Cortex of kidney (tissue), 1 donor: ENCODE measurements at places on chromosomes 2 and 18.

- DNase-seq: no peak
These were observed 201.8 kb upstream of the KLHL14 start for GRCh38 chr18:32974421-32975162.

- no peak for DNase-seq
These were observed 18.7 kb upstream of the ASPRV1 start for GRCh38 chr2:69979902-69980807.

- no peak for DNase-seq
These were observed 38.2 kb downstream of the SOX11 start for GRCh38 chr2:5730386-5730785.

- DNase-seq: no peak
These were observed 95.2 kb downstream of the TTC32 start for GRCh38 chr2:19806591-19806990.

GRCh38 chr18:32802591-32803451, 30.0 kb upstream of the KLHL14 start:
- DNase-seq: no peak

GRCh38 chr2:74536166-74536950, 6.6 kb downstream of the HTRA2 start:
- DNase-seq: no peak

GRCh38 chr2:176164611-176165369, 7.7 kb downstream of the HOXD3 start:
- DNase-seq: no peak

- DNase-seq: no peak
These were observed 80.0 kb upstream of the CHRNA1 start for GRCh38 chr2:174844295-174844708.

DNA sequence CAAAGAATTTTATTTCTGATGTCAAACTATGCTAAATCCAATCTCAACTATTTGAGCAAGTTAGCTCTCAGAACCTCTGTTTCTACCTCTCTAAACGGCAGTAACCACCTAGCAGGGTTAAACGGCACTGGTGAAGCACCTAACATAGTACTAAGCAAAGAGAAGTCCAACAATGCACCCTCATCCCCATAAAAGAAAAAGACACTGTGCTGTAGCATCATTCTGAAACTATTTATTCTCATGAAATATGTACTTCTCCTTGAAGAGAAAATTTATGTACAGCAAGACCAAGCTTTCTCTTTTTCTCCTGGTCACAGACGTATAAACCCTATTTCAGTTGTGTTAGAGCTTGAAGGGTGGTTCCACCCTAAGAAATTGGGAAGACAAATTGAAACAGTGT, 4.8 kb downstream of the MEX3C start:
- DNase-seq: no peak

DNA sequence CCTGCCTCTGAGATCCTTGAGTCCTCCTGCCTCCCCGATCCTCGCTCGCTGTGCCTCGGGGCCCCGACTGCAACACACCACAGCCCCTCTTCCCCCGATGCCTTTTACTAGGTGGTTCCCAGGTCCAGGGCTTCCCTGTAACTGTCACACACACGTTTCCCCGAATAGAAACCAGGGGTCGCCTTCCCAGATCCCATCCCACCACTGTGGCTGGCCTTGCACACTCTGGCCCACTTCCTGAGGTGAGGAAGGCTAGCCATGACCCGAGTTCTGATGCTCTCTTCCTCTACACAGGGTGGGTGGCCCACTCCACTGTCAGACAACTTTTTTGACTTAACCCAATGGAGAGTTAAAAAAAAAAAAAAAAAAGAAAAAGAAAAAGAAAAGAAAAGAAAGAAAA, 139.6 kb upstream of the ASB18 start:
- DNase-seq: no peak

DNA sequence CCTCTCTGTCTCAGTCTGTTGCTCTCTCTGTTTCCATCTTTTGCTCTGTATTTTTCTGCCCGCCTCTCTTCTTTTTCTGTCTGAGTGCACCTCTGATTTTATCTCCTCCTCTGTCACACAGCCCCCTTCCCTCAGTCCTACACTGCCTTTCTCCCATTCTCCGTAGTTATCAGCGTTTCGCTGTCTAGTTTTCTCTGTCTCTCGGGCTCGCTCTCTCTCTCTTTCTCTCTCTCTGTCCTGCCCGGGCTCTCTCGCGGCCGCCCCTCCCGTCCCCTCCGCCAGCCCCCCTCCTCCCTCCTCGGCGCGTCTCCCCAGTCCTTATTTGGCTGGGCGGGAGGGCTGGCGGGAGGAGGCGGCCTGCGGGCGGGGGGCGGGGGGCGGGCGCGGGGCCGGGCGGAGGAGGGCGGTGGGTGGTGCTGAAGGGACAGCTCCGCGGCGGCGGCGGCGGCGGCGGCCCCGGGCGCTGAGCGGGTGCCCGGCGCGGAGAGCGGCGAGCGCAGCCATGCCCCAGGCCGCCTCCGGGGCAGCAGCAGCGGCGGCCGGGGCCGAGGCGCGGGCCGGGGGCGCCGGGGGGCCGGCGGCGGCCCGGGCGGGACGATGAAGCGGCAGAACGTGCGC, at the start of gene KCNK3:
Gene KCNK3, plus strand, starts transcription at position 444 of the 618 bp plus-strand sequence. Its CDS starts 154 bp downstream, at position 598.
- no peak for DNase-seq

DNA sequence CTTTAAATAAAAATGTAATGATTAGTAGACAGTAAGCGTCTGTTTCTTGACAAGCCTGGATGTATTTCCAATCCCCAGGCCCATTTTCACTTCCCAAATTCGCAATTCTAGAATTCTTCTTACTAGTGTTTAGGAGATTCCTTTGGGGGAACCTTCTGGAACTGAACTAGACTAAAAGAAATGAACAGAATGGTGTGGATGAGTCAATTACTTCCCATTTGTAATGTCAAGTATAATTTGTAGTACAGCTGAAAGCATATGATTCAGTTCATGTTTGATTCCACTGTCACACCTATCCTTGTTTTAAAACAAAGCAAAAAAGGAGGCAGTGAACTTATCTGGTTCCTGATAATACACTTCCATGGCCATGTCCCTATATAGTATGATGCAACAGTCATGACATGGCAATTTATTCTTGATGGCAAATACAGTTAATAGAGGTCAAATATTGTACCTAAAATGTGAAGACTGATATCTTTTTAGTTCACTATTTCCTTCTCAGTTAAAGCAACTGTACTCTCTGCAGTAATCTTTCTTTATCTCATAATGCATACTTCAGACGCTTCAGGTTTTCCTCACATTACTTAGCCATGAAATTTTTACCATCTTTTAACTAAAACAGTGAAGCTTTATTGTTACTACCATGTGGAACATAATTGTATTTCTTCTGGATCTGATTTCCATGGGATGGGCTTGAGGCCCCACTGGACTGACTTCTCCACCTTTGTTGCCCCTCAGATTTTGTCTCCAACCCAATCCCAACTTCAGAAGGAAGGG, 2.0 kb downstream of the IDH1 start:
- no peak for DNase-seq

- DNase-seq: no peak
These were observed 81.0 kb downstream of the SP3 start for GRCh38 chr2:173884025-173884802.

DNA sequence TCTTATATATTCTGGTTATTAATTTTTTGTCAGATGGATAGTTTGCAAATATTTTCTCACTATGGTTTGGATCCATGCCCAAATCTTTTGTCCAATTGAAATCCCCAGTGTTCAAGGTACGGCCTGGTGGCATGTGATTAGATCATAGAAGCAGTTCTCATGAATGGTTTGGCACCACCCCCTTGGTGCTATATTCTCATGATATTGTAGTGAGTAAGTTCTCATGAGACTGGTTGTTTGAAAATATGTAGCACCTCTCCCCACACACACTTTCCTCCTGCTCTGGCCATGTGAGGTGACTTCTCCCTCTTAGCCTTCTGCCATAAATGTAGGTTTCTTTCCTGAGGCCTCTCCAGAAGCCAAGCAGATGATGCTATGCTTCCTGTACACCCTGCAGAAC, 107.7 kb upstream of the KYNU start:
- DNase-seq: no peak

DNA sequence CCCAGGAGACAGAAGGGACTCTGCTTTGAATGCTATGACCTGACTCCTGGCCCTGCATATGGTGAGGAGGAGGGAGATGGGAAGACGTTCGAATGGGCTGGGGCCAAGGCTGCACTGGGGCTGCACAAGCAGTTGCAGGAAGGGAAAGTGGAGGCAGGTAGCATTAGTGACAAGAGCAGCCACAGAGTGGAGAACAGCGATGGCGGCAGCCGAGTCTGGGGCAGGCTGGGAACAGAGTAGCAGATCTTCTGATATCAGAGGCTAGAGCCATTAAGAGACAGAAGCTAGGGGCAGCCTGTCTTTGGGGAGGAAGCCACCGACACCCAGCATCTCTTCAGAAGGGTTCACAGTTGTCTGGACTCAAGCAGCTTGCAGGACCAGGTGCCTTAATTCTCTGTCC, 50.1 kb downstream of the ST3GAL5 start:
- no peak for DNase-seq

- DNase-seq: no peak
These were observed 66.0 kb upstream of the MYCN start for GRCh38 chr2:15874321-15874720.

DNA sequence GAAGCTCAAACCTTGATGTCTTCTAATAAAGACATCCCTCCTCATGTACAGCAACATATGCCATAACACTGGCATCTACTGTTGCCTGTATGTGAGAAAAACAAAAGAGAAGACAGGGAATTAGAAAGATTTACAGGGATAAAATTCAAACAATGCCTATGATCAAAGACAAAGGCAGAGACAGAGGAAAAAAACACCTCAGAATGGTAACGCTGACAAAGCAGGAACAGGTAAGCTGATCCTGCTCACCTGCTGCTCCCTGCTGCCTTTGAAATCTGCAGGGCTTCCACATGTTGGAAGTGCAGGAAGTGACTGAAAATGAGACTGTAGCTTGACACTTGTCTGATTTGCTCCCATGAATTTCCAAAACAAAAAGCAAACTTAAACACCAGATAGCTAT, 90.2 kb upstream of the DNAJC10 start:
- DNase-seq: no peak

DNA sequence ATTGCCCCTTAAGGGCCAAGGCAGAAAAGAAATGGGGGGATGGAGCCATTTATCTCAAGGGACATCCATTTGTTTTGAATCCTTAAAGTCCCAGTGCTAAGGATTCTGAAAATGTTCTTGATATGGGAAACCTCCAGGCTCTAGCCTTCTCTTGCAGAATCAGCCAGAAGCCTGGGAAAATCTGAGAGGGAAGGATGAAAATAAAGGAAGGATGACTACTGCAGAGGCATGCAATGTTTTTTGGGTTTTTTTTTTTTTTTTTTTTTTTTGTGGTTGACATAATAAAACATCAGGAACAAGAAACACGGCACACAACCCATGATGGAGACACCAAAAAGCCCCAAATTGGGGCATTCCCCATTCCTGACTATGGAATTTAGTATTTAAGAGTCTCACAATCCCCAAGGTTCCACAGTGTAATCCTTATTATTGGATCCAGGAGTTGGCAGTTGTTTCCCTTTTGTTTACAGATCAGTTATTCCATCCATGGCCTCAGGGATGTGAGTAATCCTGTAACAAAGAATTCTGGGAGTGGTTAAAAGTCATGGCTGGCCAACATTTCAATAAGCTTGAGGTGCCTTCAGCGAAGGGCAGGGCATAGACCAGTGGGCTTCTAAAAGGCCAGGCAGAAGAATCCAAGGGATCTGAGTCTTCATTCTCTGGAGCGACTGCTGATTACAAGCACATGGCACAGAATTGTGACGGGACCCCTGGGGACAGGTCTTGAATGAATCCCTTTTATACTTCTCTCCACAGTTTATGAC, 337.5 kb downstream of the GULP1 start:
- DNase-seq: no peak

DNA sequence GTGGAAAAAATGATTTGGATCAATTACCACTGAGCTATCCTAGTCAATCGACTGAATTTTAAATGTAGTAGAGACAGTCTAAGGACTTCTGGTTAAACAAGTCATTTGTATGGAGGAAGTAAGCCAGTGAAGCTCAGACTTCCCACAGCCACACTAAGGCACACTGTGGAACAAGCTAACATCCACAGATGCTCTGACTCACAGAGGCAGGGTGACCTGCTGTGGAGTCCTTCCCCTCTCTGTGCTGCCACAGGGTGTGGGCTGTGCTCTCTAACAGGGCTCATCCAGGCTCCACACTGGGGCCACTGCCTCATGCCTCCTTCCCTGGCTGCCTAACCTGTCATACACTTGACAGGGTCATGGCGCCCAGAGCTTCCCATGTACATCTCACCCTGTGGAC, 351.0 kb downstream of the GALR1 start:
- no peak for DNase-seq

DNA sequence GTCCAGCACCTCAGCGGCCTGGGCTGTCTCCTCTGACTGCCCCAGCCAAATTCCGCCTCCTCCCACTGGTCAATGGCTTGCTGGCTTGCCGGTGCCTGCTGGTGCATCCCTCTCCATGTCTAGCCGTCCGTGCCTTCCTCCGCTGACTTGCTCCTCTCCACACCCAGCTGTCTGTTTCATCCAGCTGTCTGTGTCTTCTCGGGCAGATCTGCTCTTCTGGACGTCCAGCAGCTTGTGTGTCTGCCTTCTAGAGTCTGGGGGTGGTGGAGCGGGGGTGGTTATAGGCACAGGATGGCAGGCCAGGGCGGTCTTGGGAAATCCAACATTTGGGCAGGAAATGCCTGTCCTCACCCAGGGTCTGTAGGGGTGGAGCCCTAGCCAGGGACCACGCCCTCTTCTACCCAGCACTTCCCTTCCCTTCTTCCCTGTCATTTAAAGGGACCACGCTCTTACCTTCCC, 369.2 kb downstream of the GALNT13 start:
- no peak for DNase-seq

GRCh38 chr2:46770622-46771021, 145.0 kb downstream of the MCFD2 start:
- no peak for DNase-seq

DNA sequence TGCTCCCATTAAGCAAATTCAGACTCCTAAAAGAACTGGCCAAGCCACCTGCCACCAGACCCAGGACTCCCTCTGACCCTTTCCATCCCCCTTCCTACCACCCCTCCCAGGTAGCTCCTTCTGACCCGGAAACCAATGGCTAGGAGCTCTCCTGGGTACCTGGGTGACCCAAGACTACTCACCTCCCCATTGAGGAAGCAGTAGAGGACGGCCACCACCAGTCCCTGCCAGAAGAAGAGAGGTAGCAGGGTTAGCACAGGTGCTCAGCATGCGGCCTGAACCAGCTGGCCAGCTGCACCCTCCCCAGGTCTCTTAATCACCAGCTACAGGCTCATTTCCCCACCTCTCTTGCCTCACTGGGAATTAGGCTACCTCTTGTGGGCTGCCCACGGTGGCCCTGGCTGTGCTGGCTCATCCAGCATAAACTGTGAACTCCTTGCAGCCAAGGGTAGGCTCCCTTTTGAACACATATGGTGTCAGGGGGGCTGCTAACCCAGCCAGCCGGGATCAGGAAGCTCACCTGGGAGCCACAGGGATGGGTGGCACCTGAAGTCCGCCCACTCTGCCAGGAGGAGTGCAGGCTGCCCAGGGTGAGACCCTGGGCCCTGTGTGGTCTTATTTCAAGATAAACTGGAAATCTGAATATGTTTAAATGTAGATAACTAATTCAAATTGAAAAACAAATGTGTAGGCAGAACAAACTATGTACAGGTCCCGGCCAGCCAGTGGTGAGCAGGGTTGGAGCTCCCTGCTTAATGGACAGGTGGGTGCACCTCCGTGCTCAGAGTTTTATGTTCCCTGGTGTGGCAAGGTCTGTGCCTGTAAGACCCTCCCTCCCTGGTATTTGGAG, 9.9 kb downstream of the TMEM37 start:
- DNase-seq: no peak

- no peak for DNase-seq
These were observed 75.3 kb upstream of the DLX2 start for GRCh38 chr2:172177996-172178395.

GRCh38 chr2:162300266-162300665, 18.2 kb downstream of the IFIH1 start:
- DNase-seq: no peak
